ENCODE measurements at places on chromosomes 4 and X. TPM values are rescaled to one million over a fixed set of nuclear protein-coding genes. Genes with fewer than 3 reads are reported as not detected.

The HMGB2 gene
- 113 TPM for total RNA-seq

The SLIT2 gene
- 37.3 TPM for total RNA-seq

The PIR gene
- total RNA-seq: 9.7 TPM

The HTRA3 gene
- total RNA-seq: 18.5 TPM

The NLGN4X gene
- total RNA-seq: 1.1 TPM

The TEX28 gene
- not detected for total RNA-seq

The NLGN3 gene
- total RNA-seq: 0.94 TPM

The PIGA gene
- 11.7 TPM for total RNA-seq

The PRDM8 gene
- 2.9 TPM for total RNA-seq

The PGRMC2 gene
- total RNA-seq: 81.6 TPM

DNA sequence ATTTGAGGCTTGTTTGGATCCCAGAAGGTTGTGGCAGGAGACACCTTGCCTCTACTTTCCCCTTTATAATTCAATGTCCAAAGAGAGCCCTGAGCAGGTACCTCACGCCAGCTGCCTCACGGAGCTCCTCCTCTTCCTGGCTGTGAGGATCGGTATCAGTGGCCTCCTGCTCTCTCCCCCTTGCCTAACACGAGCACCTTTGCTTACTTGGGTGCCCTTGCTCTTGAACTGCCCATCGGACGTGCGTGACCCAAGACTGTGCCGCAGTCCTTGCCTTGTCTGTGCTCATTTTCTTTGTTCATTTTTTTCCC, 27.8 kb upstream of the MSANTD1 start:
- no peak for DNase-seq

GRCh38 chr4:120919358-120919757, 3.2 kb downstream of the PRDM5 start:
- no peak for DNase-seq

GRCh38 chrX:36199928-36200327, 280.4 kb downstream of the CFAP47 start:
- DNase-seq: no peak

DNA sequence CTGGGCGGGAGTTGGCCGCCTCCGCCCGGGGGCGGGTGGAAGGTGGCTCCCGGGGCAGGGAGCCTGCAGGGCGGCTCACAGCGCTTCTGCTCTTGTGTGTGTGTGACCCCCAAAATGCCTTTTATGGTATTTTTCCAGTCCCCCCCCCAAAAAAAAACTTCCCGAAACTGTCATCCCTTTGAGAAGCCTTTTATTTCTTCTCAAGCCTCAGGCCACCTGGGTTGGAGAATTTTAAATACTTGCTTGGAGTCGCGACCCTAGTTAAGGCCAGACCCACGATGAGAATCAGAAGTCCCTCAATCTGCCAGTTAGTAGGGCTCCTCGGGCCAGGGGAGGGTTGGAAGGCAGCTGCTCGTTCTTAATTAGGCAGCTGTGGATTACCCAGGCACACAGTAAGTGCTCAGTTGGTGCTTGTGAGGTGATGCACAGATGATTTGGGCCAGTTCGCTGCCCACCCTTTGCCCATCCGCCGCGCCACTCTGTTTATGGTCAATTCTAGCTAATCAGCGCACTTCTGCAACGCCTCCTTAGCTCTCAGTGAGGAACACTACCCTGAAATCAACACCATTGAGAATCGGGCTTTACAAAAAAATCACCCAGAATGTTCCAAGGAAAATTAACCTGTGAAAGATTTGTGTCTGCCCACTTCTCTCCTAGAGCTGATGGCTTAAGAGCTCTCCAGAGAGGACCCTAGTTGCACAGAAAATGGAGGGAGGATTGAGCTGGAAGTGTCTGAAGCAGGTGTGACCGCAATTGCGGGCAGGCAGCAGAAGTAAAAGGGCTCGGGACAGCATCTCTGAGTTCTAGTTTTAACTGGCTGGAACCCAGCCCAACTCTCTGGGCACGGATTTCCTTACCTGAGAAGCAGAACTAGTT, 648 bp upstream of the SCD5 start:
- DNase-seq: no peak

DNA sequence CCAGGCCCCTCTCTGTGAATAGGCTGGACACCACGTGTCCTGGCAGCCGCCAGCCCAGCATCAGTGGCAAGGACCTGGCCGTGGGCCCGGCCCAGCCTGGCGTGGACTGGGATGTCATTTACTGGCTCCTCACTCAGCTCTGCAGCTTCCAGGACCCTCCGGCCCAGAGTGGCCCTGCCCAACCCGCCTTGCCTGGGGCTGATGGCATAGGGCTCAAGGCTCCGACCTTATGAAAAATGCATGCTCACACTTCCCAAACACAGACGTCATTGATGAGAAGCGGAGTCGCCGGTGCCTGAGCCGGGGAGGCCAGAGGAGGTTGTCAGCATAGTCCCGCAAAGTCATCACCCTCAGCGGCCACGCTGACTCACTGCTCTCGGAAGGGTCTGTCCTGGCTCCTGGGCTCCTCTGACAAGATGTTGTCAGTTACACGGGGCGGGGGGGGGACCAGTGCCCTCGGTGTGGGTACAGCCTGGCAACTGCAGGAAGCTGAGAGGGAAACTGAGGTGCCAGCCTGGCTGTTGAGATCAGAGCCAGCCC, 14.3 kb downstream of the CFAP99 start:
- no peak for DNase-seq

- DNase-seq: no peak
These were observed 201.3 kb downstream of the RBM46 start for GRCh38 chr4:154982187-154983047.

GRCh38 chr4:135244056-135244455, 1042.5 kb upstream of the PABPC4L start:
- DNase-seq: no peak

DNA sequence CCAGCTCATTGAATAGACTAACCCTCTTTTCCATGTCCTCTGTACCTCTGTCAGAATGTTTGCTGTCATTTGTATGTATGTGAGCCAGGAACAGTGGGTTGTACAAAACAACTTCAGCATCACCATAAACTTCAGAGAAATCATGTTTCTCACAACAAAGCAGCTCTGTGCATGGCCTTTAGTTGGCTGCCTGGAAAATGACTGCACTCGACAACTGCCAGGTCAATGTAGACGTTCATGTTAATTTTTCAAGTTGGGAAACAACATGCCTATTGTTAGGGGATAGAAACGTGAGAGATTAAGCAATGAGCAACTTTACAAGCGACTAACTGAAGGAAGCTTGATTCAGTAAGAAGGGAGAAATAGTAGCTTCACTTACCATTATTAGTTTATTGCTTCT, 17.9 kb upstream of the CXCL11 start:
- DNase-seq: no peak

- DNase-seq: no peak
These were observed 3.7 kb upstream of the UBA1 start for GRCh38 chrX:47189906-47190305.

GRCh38 chr4:155769090-155769489, 10.3 kb downstream of the GUCY1B1 start:
- DNase-seq: no peak

DNA sequence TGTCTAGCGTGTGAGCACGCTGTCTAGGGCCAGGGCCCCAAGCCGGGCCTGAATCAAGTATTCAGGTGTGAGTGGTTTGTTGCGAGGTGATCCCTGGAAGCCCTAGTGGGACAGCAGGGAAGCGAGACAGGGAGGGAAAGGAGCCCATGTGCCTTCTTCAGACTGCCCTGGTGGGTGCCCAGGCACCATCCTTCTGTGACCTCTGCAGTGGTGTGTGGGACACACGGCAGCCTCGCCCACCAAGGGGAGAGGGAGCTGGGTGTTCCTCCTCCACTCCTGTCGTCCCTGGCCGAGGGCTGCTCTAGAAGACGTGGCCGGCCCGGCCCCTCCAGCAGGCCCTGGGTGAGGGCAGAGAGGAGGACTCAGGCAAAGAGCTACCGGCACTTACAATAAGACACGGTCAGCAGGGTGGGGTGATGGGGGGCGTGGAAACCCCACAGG, 47.4 kb downstream of the HTRA3 start:
- DNase-seq: no peak

- no peak for DNase-seq
These were observed 892.4 kb upstream of the TENM3 start for GRCh38 chr4:181350615-181351415.

GRCh38 chr4:146844761-146845160, 100.9 kb downstream of the TTC29 start:
- no peak for DNase-seq

GRCh38 chr4:25911356-25911755, 2.7 kb upstream of the SMIM20 start:
- no peak for DNase-seq

DNA sequence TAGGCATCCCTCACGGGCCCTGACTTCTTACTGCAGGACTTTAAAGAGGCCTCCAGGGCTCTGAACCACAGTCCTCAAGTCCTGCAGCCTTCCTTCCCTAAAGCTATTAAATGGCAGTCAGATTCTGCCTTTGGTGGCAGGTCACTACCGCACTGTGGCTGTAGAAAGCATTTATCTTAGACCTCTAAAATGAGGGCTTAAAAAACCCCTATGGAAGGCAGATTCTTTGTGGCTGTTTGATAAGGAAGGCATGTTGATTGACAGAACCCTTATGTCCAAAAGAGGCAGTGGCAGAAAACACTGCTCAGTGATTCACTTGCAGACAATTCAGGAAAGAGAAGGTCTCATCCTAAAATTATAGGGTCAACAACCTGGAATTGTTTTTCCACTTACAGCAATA, 79.2 kb downstream of the FBXL5 start:
- no peak for DNase-seq

- DNase-seq: no peak
These were observed 88.5 kb upstream of the ADRA2C start for GRCh38 chr4:3677748-3678070.

- no peak for DNase-seq
These were observed 37.8 kb downstream of the GAB3 start for GRCh38 chrX:154712781-154713740.

GRCh38 chr4:123976285-123976684, 579.7 kb downstream of the SPRY1 start:
- DNase-seq: no peak

Data from mucosa of descending colon (tissue), 3 donors.